ENCODE measurements at places on chromosomes 16 and 17.

DNA sequence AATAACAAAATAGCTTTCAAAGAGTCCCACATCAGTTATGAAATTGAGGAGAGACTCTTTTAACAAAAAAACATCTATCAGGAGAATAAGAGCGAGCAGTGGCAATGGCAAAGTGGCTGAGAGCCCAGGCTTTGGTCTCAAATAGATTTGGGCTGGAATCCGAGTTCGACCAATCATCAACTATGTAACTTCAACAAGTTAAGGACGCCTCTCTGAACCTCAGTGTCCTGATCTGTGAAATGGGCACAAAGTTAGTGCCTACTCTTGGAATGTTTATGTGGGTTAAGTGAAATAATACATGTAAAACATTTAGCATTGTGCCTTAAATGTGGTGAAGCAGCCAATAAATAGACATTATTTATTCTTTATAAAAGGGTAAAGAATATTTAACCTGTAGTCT, 45.4 kb downstream of the CFDP1 start:
- no peak for DNase-seq

DNA sequence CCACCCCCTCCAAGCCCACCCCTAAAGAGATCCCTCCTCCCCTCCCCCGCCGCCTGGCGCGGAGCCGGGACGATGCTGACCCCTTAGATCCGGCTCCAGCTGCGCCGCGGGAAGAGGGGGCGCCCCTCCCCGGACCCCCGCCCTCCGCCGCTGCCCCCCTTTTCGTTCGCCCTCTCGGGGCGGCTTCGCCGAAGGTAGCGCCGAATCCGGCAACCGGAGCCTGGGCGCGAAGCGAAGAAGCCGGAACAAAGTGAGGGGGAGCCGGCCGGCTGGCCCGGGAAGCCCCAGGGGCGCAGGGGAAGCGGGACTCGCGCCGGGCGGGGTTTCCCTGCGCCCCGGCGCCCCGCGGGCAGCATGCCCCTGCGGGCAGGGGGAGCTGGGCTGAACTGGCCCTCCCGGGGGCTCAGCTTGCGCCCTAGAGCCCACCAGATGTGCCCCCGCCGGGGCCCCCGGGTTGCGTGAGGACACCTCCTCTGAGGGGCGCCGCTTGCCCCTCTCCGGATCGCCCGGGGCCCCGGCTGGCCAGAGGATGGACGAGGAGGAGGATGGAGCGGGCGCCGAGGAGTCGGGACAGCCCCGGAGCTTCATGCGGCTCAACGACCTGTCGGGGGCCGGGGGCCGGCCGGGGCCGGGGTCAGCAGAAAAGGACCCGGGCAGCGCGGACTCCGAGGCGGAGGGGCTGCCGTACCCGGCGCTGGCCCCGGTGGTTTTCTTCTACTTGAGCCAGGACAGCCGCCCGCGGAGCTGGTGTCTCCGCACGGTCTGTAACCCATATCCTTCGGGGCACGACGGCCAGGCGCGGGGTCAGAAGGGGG, 623 bp downstream of the CACNA1G start:
- no peak for DNase-seq

DNA sequence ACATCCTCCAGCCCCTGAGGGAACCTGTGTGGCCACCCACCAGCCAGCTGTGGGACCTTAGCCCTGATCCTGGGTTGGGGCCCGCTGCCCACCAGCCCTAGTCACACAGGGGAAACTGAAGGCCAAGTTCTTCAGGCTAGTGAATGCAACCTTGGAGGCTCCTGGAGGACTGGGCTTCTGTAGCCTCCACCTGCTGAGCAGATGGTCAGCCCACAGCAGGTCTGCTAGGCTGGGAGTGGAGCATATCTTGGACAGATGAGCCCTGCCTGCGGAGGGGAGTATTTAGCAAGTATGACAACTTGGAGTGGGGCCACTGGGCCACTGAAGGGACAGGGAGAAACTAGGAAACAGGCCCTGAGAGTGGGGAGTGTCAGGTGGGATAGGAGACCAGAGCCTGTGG, 4.1 kb downstream of the DPEP3 start:
- no peak for DNase-seq

GRCh38 chr16:13231365-13231764, 330.0 kb downstream of the SHISA9 start:
- no peak for DNase-seq

DNA sequence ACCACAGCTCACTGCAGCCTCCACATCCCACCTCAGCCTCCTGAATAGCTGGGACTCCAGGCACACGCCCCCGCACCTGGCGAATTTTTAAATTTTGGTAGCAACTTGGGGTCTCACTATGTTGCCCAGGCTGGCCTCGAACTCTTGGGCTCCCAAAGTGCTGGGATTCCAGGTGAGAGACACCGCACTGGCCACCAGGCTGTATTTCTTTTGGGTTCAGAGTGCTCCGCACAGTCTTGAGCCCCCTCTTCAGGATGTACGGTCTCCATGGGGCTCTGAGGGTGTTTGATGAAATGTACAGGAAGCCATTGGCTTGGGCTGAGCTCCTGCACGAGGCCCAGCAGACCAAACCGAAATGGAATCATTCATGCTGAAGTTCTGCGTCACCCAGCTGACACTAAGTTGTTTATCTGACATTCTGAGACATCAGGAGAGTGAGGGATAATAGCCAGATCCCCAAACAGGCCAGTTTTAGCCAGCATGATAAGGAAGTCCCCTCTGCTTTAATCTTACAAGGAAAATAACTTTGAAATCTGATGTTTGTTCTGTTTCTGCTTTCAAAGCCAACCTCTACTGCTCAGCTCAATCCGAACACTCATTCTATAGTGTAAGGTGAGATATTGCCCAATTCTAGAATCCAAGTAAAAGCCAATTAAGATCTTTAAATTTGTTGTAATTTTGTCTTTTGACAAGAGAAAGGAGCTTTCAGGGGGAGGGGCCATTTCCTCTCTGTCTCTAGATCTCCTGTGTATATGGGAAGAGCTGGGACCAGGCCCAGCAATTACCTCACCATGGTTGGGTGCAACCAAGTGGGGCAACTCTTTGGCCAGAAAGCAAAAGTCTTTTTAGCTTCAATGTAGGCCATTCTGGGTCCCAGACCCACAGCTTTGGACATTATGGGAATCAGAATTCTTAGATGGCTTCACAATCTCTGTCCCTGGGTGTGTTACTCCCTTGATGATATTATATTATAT, 23.7 kb downstream of the GPR142 start:
- DNase-seq, result no peak

DNA sequence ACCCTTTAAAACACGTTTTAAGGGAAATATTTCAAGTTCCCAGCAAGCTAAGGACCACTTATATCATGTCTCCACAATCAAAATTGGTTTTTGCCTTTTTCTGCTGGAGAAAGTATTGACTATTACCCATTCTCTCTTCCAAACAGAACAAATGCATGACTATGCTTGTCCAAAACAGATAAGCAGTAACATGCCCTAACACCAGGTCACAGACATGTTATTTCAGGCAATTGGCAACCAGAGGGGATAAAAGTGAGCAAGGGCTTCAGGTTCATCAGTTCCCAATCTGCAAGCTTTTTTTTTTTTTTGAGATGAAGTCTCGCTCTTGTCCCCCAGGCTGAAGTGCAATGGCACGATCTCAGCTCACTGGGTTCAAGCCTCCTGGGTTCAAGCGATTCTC, 15.0 kb downstream of the SKA2 start:
- DNase-seq, result no peak

DNA sequence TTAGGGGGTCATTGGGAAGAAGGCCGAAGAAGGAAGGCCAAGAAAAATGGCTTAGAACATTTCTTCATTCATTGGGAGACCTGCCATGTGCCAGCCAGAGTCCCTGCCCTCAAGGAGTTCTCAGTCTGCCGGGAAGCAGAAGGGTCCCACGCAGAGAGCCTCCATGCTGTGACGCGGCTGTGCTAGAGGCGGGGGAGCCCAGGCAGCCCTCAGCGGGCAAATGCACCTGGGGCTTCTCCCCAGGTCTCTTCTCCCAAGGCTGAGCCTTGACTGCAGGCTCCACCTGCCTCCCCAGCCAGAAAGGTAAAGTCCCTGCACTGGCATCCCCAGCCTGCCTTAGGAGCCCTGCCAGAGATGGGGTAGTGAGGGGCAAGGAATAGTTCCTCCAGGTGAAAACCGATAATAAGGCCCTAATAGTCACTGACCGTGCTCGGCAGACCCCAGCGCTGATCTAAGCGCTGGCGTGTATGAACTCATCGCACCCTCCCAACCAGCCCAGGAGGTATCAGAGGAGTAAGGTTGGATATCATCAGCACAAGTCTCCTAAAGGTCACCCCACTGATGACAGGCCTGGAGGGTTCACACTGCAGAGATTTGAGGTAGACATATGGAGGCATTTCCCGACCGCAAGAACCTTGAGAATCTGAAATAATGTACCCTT, 6.0 kb upstream of the CDR2L start:
- DNase-seq, result no peak
